ENCODE measurements at places on chromosomes 5 and 9.

DNA sequence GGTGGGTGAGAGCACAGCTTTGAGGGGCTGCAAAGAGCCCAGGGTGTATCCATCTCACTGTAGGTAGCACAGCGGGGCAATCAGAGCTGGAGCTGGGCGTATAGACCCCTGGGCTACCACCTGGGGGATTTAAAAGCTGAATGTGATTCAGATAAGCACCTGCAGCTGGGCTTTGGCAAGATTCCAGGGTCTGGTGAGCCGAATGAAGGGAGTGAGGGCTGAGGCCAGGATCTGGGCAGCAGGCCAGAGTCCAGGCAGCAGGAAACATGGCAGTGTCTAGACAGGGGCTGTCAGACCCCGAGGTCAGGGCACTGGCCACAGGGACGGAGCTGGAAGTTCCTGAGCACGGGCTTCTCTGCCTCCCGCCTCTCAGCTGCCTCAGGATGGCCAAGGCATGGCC lies 8.7 kb downstream of the ASS1 start:
- DNase-seq: no peak

DNA sequence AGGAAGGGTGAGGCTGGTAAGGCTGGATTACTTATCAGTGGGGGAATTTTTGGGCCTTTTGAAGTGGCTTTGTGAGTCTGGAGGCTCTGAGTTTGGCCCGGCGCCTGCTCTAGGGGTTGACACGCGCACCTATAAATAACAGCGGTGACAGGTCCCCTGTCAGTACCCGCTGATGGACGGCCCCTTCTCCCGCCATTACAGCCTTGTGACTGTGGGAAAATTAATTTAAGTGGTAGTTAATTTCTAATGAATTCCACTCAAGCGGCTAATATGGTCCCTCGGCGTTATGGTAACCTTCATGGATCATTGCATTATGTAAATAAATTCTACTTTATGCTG lies 16.5 kb downstream of the MRPL36 start:
- DNase-seq: no peak

DNA sequence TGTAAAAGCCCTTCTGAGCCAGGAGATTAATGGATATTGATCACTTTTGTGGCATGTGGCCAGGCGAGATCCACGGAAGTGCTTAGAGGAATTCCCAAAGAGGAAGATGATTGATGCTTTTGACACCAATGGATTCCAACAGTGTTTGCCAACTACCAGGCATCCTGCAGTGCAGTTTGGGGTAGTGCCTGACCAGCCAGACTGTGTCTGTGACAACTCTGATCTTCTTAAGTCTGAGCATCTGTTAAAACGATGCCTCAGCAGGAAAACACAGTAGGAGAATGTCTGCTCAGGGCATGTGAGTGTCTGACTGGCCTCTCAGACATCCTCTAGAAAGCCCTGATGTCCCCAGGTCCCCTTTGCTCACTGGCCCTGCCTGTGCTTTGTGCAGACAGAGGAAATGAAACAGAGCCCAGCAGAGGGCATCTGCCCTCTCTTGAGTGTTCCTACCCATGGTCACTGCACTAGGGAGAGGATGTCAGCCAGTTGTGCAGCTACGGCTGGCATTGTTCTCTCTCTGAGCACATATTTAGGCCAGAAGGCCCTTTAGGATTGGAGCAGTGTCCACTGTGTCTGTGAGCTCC lies 57.0 kb downstream of the TRPC7 start:
- no peak for DNase-seq

DNA sequence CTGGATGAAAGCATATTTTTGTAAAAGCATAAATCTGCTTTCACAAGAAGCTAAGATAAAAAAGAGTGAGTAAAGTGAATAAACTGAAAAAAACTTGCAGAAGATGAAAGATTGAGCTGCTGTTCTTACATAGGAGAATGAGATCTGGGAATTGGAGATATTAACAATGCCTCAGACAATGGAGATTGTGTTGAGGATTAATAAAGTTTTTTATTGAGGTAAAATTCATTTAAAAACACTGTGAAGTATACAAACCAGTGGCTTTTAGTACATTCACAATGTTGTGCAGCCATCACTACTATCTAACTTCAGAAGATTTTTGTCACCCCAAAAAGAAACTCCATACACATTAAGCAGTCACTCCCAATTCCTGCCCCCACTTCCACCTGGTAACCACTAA lies 19.7 kb upstream of the UBLCP1 start:
- no peak for DNase-seq

DNA sequence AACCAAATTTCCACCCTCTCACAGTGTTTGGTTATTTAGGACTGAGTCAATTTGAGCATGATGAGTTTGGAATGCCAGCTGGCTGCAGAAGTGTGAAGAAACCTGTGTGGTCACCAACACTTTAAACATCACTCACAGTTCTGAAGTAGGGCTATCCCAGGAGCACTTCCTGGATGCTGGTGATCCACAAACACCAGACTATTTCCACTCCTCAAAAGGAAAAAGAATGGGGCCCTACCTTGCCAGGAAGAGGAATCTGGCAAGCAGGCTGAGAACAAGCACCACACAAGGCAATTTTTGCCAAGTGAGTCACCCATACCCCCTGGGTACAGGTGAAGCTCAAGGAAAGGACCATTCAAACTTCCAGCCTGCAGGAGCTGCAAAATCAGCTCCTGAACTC lies 294.2 kb upstream of the PTGER4 start:
- no peak for DNase-seq

- DNase-seq: no peak
These were observed 62.4 kb downstream of the SMIM23 start for GRCh38 chr5:171848006-171848405.

DNA sequence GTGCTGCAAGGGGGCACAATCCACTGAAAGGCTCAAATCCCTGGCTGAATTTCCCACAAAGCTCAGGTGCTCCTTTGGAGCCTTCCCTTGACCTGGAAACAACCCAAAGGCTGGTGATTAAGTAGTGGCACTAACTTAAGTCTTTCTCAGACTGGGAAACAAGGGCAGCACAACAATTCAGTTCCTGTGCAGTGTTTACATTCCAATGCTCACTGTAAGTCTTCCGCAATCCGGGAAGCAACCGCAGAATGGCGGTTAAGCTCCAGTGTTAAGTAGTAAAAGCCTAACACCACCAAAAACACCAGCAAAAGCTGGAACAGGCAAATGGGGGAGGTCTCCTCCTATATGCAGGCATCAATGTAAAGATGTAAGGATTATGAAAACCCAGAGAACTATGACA lies 117.2 kb downstream of the TRPM3 start:
- DNase-seq: no peak

- DNase-seq: no peak
These were observed 321.8 kb downstream of the PSAT1 start for GRCh38 chr9:78618735-78619134.

DNA sequence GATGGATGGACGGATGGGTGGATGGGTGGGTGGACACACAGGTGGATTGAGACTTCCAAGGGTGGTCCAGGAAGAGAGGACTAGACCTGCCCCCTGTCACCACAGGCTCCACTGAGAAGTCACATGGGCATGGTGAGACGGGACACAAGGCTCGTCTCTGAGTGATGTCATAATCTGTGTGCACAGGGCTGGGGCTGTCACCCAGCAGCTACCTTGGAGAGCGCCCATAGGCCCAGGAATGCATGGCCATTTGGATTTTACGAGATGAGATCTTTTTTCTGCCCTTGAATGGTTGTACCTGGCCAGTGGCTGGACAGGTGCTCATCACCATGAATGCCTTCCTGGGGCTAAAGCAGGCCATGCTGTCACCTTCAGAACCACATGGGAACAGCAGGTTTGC lies 3.1 kb downstream of the OLFM1 start:
- no peak for DNase-seq

- no peak for DNase-seq
These were observed 260.1 kb upstream of the SLC24A2 start for GRCh38 chr9:20048985-20049384.
